ENCODE measurements at places on chromosomes 16 and 17.

- DNase-seq = peak; percentile 93
Measured at GRCh38 chr17:81422776-81423697, 27.8 kb downstream of the BAHCC1 start.

DNA sequence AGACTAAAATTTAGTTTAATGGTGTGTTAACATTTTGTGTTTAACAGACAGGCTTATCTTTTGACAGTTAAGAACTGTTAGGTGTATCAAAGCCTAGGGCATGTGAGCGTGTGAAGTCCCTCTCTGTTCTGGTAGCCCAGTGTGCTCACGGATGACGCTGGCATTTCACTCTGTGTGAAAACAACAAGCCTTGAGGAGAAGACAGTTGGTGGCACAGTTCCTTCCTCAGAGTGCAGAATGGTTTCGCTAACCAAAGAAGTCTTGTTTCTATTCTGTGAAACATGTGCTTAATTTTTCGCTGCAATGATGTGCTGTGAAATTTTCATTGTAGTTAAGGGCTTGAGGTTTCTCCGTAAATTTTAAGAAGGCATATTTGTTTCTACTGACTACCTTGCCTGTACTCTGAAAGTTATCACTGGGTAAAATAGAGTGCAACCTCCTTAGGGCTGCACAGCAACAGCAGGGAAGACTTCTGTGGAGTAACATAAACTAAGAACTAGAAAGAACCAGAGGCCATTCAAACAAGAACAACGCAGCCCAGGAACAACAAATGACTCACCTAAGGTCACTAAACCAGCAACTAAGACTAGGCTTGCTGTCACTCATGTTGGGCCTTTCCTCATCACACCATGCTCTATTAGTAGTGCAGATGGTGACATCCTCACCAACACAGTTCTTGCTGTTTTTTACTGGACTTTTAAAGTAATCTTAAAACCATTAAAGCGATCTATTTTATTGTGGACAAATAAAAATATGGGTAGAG, 33.4 kb downstream of the BRD7 start:
- no peak for DNase-seq

DNA sequence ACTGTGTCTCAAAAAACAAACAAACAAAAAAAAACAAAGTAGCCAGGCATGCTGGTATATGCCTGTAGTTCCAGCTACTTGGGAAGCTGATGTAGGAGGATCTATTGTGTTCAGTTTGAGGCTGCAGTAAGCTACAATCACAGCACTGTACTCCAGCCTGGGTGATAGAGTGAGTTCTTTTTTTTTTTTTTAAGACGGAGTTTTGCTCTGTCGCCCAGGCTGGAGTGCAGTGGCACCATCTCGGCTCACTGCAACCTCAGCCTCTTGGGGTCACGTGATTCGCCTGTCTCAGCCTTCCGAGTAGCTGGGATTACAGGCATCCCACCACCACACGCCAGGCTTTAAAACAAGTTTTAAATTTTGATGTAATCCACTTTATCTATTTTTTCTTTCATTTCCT, 80.2 kb upstream of the STAC2 start:
- DNase-seq = no peak

- no peak for DNase-seq
Measured at GRCh38 chr16:78786635-78787034, 687.2 kb downstream of the WWOX start.

GRCh38 chr17:80413771-80414507, 1.0 kb upstream of the ENDOV start:
- no peak for DNase-seq

GRCh38 chr16:50459496-50460080, 88.6 kb upstream of the NKD1 start:
- no peak for DNase-seq

DNA sequence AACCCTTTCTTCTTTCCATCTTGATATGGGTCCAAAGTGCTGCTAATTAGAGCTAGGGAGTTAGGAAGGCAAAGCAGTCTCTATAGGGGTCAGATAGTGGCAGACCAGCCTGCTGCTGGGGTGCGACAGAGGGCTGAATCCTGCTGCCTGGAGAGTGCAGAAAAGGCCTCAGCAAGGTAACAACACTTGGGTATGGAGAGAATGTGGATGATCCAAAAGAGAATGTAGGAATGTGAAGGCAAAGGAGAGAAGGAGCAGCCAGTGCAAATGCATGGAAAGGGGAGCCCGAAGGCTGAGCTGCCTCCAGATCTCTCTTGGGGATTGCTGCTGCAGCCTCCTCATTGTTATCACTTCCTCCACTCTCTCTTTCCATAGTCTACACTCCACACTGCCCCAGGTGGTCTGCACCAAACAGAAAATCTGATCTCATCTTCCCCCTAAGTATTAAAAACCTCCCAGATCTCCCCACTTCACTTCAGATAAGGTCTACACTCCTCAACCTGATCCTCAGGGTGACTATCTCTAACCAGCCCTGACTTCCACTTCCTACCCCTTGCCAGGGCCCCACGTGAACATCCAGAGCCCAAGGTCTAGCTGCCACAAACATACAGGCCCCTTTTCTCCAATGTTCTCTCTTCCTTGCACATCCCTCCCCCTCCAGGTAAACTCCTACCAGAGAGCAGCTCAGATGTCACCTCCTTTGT, 28.8 kb downstream of the TOM1L2 start:
- no peak for DNase-seq

Data from GM04504 (cell line).